HFF-Myc (cell line): ENCODE measurements at places on chromosomes 11 and 22.

DNA sequence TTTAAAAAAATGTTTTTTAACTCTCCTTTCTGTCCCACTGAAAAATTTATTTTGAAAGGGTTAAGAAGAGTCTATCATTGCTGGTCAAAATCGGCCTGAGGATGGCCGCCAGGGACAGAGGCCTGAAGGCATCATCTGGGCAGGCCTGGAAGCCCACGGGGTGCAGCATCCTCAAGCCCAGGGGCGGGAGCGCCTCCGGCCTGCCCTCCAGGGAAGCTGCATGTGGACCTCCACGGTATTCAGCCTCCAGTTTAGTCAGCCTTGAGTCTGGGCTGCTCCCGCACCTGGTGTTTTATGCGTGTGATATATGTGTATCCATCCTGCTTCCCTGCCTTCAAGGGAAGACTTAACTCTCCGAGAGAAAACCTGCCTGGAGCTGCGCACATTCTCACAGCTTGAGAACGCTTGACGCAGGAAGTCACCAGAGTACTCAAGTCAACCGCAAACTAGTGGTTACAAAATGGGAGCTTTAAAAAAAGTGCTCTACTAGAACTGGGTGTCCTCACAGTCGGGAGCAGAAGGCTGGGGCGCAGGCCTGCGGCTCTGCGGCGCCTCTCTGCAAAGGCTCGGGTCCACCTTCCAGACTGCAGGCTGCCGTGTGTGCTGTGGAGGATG lies 13.6 kb upstream of the BID start:
- DNase-seq: no peak

DNA sequence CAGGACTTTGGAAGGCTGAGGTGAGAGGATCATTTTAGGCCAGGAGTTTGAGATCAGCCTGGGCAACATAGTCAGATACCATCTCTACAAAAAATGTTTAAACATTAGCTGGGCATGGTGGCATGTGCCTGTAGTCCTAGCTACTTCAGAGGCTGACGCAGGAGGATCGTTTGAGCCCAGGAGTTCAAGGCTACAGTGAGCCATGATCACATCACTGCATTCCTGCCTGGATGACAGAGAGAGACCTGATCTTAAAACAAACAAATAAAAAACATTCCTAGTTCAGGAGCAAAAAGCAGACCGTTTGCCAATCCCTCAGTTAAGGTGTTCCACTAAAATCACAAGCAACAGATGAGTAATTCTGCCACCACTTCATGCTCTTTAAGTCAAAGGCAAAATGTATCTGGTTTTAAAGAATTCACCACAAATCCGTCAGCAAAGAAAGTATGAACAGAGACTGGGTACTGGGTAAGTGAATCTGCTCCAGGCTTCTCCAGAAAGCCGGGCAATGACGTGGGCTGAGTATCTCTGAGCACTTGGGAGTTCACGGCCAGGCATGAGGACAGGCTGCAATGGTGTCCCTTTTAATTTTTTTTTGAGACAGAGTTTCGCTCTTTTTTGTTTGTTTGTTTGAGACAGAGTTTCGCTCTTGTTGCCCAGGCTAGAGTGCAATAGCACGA lies 19.5 kb downstream of the CLTCL1 start:
- DNase-seq: no peak

- DNase-seq: no peak
Measured at GRCh38 chr11:72245263-72245816, 1.4 kb upstream of the PHOX2A start.

DNA sequence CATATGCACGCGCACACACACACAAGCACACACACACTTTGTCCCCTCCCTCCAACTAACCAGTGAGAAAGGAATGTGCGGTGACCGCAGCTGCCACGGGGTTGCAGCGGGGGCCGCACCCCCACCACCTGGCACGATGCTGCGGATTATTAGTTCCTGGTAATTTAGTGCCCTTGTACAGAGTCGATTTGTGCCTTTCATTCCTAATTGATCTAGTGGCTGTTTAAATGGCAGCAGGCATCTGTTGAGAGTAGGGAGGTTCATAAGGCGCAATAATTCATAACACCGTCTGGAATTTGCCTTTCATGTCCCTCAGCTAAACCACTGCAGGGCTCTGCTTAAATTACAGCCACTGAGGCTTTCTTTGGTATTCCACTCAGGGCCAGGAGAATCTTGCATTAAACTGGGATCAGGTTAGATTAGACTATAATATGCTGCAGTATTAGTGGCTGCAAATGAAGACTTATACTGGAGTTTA lies 113.7 kb downstream of the FEZ1 start:
- no peak for DNase-seq

GRCh38 chr11:118126082-118126838 lies 26.4 kb downstream of the SCN4B start:
- DNase-seq: no peak

DNA sequence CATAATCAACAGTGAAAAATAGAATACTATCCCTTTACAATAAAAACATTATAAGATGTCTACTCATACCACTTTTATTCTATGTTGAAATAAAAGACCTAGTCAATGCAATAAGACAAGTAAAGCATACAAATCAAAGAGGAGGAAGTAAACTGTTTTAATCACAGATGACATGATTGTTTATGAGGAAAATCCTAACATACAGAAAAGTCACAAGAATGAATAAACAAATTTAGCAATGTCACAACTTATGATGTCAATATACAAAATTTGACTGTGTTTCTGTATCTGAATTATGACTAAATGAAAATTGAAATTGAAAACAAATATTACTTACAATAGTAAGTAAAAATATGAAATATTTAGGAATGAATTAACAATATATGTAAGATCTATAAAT lies 221.9 kb upstream of the GRIA4 start:
- DNase-seq: no peak

DNA sequence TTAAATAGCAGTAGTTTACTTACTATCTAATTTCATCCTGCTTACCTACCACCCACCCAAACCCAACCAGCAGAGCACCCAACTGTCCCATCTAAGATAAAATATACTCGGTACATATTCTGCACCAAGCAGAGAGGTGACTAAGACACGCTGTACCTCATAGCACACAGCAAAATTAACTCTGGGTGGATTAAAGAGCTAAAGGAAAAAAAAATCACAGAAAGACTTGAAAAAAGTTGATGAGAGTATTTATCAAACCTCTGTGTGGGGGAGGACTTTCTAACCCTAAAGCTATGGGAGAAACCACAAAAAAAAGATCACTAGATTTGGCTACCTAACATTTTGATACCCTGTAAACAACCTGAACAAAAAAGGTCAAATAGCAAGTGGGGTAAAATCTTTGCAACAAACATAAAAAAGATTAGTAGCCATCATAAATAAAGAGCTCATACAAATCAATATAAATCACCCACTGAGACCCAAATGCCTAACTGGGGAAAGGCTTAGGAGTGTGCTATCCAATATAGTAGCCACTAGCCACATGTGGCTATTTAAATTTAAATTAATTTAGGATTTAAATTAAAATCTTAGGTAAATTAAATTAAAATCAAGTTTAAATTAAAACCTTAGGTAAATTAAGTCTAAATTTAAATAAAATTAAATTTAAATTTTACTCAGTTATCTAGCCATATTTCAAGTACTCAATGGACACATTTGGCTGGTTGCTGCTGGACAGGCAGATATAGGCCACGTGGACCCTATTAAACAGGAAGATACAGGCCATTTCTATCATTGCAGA lies 25.6 kb upstream of the CD5 start:
- DNase-seq: no peak

DNA sequence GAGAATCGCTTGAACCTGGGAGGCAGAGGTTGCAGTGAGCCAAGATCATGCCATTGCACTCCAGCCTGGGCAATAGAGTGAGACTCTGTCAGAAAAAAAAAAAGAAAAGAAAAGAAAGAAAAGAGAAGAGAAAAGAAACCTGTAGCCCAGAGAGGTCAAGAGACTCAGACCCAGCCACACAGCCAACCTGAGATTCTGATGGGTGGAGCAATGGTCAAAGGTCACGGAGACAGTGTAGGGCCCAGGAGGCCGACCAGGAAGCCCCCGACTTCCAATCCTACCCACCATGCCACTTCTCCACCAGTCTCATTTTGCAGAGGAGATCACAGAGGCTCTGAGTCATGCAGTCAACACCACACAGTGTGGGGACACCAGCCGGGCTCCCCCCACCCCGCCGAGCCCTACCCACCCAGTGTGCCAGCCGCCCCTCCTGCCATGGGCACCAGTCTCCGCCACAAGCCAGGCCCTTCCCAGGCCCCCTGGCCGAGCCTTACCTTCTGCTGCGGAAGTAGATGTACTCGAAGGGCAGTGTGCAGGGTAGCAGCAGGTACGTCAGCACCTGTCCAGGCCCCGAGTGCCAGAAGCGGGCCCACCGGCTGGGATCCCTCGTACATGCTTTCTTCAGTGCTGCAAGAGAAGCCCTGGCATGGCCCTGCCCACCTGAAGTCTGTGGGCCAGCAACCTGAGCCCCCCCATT lies 7.9 kb downstream of the PNPLA5 start:
- no peak for DNase-seq
